ENCODE measurements at places on chromosomes 6 and 20. TPM values are rescaled to one million over a fixed set of nuclear protein-coding genes. Genes with fewer than 3 reads are reported as not detected.
A peak's percentile ranks its signal among the peaks of the same experiment; 100 is the strongest.

The CD40 gene
- 4.6 TPM for total RNA-seq

The EFCAB8 gene
- total RNA-seq, result 0.22 TPM

The LY6G5B gene
- total RNA-seq, result 0.73 TPM

The RHAG gene
- total RNA-seq, result not detected

The ALDH8A1 gene
- 3.6 TPM for total RNA-seq

The PSMB9 gene
- total RNA-seq, result 16.0 TPM

The MEI4 gene
- total RNA-seq, result not detected

The PKIB gene
- 2.2 TPM for total RNA-seq

The PRICKLE4 gene
- not detected for total RNA-seq

The FAM83D gene
- total RNA-seq, result 64.0 TPM

The PLN gene
- total RNA-seq, result not detected

The SLC22A1 gene
- total RNA-seq, result 0.80 TPM

The AGER gene
- total RNA-seq, result 0.41 TPM

The EYA2 gene
- total RNA-seq, result not detected

The CCN2 gene
- total RNA-seq, result 34.7 TPM

DNA sequence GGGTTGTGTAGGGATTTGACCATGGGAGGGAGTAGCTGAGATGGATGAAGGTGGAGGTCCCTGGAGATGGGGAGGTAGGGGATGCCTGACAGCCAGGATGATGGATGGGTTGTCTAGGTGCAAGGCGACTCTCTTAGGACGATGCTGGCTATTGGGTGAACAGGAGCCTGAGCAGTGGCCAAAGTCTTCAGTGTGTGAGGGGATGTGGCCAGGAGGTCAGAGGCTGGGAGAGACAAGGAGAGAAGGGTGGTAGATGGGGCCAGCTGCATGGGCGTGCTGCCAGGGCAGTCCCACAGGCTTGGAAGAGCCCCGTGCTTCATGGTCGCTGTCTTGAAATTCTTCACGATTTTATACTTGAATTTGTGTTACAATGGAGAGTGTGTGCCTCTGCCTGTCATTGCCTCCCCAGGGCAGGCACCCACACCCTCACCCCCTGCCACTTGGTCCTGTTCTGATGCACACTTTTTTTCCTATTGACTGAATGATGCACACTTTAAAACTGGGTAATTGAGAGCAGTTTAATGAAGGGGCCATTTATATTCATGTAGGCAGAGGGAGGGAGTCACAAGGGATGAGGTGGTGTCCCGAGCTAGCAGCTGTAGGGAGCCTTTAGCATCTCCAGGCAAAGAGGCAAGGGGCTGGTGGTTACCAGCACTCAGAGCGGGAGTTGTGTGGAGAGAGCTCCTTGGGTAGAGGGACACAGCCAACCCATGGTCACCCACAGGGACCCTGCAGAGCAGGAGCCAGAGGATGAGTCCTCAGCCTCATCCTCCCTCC is 120.7 kb downstream of the DHX35 start:
- no peaks in the 10 kb centered on the region for H3K36me3 ChIP-seq
- H3K27ac ChIP-seq, result no peak overlapping the region
- no peaks in the 10 kb centered on the region for H3K4me1 ChIP-seq

GRCh38 chr6:10368861-10369260 is 46.0 kb downstream of the TFAP2A start:
- no peaks in the 10 kb centered on the region for H3K36me3 ChIP-seq
- H3K4me1 ChIP-seq, result peaks cover 1% of the 10 kb centered on the region
- H3K27ac ChIP-seq, result no peak overlapping the region
- H3K27me3 ChIP-seq, result 0 out of 3 replicates have a peak, but pooled peaks cover 7% of the 10 kb centered on the region
- H3K4me3 ChIP-seq, result no peak overlapping the region
- DNase-seq, result no peak

DNA sequence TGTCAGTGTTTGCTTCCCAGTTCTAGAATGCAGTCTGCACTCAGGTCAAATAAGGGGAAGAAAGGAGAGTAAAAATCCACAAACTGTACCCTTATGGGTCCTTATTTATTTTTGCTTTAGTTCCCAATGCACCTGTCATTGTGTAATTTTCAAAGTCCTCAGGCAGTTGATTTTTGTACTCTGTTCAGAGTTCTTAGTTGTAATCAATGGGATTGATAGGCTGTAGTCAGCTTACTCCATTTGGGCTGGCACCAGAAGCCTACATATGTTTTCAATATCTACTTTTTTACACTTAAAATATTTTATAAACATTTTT is 18.6 kb downstream of the AIG1 start:
- no peak overlapping the region for H3K4me3 ChIP-seq
- H3K36me3 ChIP-seq, result no peaks in the 10 kb centered on the region
- H3K27ac ChIP-seq, result peak overlapping the region; percentile 59
- peaks cover 25% of the 10 kb centered on the region for H3K4me1 ChIP-seq
- no peaks in the 10 kb centered on the region for H3K27me3 ChIP-seq
- DNase-seq, result peak; percentile 20

DNA sequence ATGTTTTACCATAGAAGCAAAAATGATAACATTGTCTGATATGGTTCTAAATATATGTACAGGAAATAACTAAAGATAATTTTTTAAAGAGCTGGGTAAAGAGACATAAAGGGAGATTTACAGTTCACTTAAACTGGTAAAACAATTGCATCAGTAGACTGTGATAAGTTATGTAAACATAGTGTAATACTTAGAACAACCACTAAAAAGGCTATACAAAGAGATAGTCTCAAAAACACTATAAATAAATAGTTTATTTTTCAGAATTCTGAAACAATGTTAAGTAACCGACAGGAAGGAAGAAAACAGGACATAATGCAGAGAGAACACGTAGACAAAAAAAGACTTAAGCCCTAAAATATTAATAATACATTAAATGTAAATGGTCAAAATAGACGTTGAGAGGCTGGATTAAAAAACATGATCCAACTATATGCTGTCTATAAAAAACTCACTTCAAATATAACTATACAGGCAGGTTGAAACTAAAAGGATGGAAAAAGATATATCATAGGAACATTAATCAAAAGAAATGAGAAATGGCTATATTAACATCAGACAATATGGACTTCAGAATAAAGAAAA is 32.7 kb upstream of the ATXN1 start:
- H3K4me3 ChIP-seq, result no peak overlapping the region
- H3K27ac ChIP-seq, result no peak overlapping the region
- peaks cover 13% of the 10 kb centered on the region for H3K4me1 ChIP-seq
- no peak for DNase-seq

DNA sequence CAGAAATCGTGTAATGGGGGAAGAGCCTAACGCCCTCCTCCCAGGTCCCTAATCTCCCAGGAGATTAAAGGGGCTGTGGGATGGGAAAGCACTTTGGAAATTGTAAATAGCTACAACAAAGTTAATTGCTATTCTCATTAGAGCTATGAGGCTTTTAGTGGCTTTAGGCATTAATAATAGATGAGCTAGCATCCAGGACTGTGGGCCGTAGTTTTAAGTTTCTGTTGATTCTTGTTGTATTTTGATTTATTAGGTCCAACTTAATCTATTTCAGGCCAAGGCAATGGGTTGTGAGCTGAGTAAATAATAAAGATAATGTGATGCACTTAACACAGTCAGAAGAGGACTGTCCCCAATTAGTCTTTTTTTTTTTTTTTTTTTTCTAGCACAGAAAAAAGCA is 67.7 kb downstream of the ANKRD6 start:
- H3K27ac ChIP-seq, result no peak overlapping the region
- H3K4me3 ChIP-seq, result no peak overlapping the region
- H3K27me3 ChIP-seq, result no peaks in the 10 kb centered on the region
- H3K36me3 ChIP-seq, result no peaks in the 10 kb centered on the region
- no peaks in the 10 kb centered on the region for H3K4me1 ChIP-seq
- DNase-seq, result no peak

DNA sequence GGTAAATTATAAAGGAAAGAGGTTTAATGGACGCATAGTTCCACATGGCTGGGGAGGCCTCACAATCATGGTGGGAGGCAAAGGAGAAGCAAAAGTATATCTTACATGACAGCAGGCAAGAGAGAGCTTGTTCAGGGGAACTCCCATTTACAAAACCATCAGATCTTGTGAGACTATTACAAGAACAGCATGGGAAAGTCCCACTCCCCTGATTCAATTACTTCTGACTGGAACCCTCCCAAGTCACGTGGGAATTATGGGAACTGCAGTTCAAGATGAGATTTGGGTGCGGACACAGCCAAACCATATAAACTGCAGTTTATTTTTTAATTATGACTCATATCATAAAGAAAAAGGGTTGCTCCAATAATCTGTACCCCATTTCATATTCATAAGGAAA is 22.3 kb upstream of the HLA-DQA2 start:
- H3K27ac ChIP-seq, result no peak overlapping the region
- peaks cover 6% of the 10 kb centered on the region for H3K27me3 ChIP-seq
- H3K4me1 ChIP-seq, result no peaks in the 10 kb centered on the region
- DNase-seq, result no peak
- H3K36me3 ChIP-seq, result no peaks in the 10 kb centered on the region
- no peak overlapping the region for H3K4me3 ChIP-seq

GRCh38 chr6:160801418-160801817 is 99.4 kb downstream of the PLG start:
- H3K4me3 ChIP-seq, result no peak overlapping the region
- no peak overlapping the region for H3K27ac ChIP-seq
- H3K27me3 ChIP-seq, result no peaks in the 10 kb centered on the region
- no peaks in the 10 kb centered on the region for H3K4me1 ChIP-seq

DNA sequence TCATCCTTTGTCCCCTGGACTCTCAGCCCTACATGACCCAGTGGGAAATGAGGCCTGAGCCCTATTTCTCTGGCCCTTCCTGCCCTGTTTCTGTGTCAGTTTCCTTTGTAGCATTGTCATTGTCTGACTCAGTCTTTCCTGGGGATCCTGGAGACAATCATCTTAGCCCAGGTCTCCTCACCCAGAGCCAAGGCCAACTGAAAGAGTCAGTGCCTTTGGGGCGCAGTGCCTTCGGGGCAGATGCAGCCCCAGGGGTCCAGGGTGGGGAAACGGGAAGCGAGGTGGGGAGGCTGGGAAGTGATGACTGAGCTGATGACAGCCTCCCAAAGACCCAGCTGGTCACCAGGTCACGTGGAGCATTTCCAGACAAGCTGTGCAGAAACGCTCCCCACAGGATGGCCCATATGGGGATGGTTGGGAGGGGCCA is 93.3 kb upstream of the SULF2 start:
- peaks cover 37% of the 10 kb centered on the region for H3K27me3 ChIP-seq
- DNase-seq, result no peak
- H3K4me3 ChIP-seq, result no peak overlapping the region
- no peaks in the 10 kb centered on the region for H3K36me3 ChIP-seq
- no peaks in the 10 kb centered on the region for H3K4me1 ChIP-seq

GRCh38 chr6:4128072-4128471 is 7.3 kb downstream of the ECI2 start:
- peaks cover 52% of the 10 kb centered on the region for H3K4me1 ChIP-seq
- peaks cover 77% of the 10 kb centered on the region for H3K36me3 ChIP-seq
- no peak overlapping the region for H3K4me3 ChIP-seq
- no peak for DNase-seq

GRCh38 chr20:39605908-39606307 is 643.8 kb downstream of the DHX35 start:
- no peaks in the 10 kb centered on the region for H3K27me3 ChIP-seq
- H3K4me3 ChIP-seq, result no peak overlapping the region
- no peaks in the 10 kb centered on the region for H3K36me3 ChIP-seq
- no peak overlapping the region for H3K27ac ChIP-seq
- no peak for DNase-seq
- no peaks in the 10 kb centered on the region for H3K4me1 ChIP-seq

GRCh38 chr6:144423167-144423566 is 138.0 kb downstream of the UTRN start:
- H3K27ac ChIP-seq, result no peak overlapping the region
- no peak for DNase-seq
- no peaks in the 10 kb centered on the region for H3K27me3 ChIP-seq
- no peaks in the 10 kb centered on the region for H3K4me1 ChIP-seq
- peaks cover 20% of the 10 kb centered on the region for H3K36me3 ChIP-seq
- H3K4me3 ChIP-seq, result no peak overlapping the region

- H3K27me3 ChIP-seq, result peaks cover 11% of the 10 kb centered on the region
- no peaks in the 10 kb centered on the region for H3K36me3 ChIP-seq
- H3K27ac ChIP-seq, result no peak overlapping the region
- no peak overlapping the region for H3K4me3 ChIP-seq
- DNase-seq, result no peak
- peaks cover 4% of the 10 kb centered on the region for H3K4me1 ChIP-seq
These were observed 5.5 kb downstream of the SIGLEC1 start for GRCh38 chr20:3706774-3707507.

GRCh38 chr6:74870403-74870802 is 335.4 kb downstream of the COL12A1 start:
- H3K27me3 ChIP-seq, result no peaks in the 10 kb centered on the region
- peaks cover 11% of the 10 kb centered on the region for H3K4me1 ChIP-seq
- no peaks in the 10 kb centered on the region for H3K36me3 ChIP-seq
- peak; percentile 69 for DNase-seq

- no peaks in the 10 kb centered on the region for H3K36me3 ChIP-seq
- peaks cover 13% of the 10 kb centered on the region for H3K27me3 ChIP-seq
- H3K4me3 ChIP-seq, result no peak overlapping the region
These were observed 99.8 kb downstream of the TMEM242 start for GRCh38 chr6:157223511-157223910.

DNA sequence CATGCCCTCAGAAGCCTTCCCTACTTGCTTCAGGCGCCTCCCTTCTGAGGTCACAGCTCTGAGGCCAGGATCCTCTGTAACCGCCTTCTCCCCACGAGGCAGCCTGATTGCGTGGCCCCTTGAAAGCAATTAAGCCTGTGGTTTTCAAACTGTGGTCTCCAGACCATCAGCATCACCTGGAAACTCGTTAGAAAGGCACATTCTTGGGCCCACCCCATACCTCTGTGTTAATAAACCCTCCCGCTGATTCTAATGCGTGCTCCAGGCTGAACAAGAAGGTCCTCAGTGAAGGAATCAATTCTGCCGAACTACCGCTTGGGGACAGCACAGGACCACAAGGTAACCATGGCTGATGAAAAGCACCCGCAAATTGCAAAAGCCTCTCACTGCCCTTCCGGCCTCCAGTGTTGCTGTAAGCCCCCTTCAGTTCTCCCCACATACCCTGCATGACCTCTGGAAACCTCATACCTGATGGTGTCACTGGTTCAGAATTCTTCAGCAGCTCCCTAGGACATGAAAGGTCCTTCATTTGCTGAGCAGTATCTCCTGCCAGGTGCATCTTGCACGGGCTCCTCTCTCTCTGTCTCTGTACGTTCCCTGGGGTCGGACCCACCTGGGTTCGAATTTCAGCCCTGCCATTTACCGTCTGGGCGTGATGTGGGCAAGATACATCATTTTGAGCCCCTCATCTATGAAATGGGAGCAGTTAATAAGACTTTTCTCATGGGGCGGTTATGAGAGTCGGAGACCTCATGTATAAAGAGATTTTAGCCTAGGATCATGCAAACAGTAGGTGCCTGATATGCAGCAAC is 93.3 kb upstream of the RNF24 start:
- no peak overlapping the region for H3K27ac ChIP-seq
- peak; percentile 91 for DNase-seq
- H3K36me3 ChIP-seq, result no peaks in the 10 kb centered on the region
